ENCODE measurements at places on chromosomes 7 and 10. TPM values are rescaled to one million over a fixed set of nuclear protein-coding genes. Genes with fewer than 3 reads are reported as not detected.

GRCh38 chr10:35605191-35605590, at the start of gene GJD4:
Gene GJD4, plus strand, starts transcription at chr10:35605341. Its CDS starts 227 bp downstream, at chr10:35605568.
- no peaks in the 10 kb centered on the region for H3K36me3 ChIP-seq
- H3K27ac ChIP-seq = no peak within 1 kb of the TSS
- DNase-seq = no peak
- H3K27me3 ChIP-seq = peaks cover 15% of the 10 kb centered on the region
- no peaks in the 10 kb centered on the region for H3K4me1 ChIP-seq

DNA sequence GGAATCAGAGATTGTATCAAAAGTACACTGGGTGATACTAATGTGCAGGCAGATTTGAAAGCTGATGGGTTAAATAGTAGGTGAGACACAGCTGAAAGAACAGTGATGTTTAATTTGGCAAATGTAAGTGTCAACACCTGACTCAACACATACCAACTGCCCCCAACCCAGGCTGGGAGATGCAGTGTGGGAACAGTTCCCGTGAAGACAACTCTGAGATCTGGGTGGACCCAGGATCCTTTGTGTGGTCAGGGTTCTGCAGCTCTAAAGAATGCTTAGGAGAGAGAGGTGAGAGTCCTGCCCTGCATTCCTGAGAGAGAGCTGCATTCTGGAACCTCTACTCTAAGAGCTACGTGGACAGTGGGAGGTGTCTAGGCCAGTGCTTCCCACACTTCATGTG, 479.7 kb downstream of the RPS24 start:
- no peaks in the 10 kb centered on the region for H3K36me3 ChIP-seq
- no peak overlapping the region for H3K27ac ChIP-seq
- no peak for DNase-seq
- H3K4me1 ChIP-seq = no peaks in the 10 kb centered on the region
- H3K4me3 ChIP-seq = no peak overlapping the region

- H3K4me3 ChIP-seq = no peak overlapping the region
- peaks cover 83% of the 10 kb centered on the region for H3K4me1 ChIP-seq
Observed at GRCh38 chr7:142488842-142489241, 231.0 kb upstream of the PRSS58 start.

The CDHR3 gene
- 2.2 TPM for total RNA-seq

The ATXN7L1 gene
- 7.2 TPM for total RNA-seq
